Activated CD4-positive, alpha-beta memory T cell treated with anti-CD3 and anti-CD28 coated beads, Interleukin-2, amount 10 ng/mL, durations not matched to agents 7 days and 5 days (primary cell): ENCODE measurements at places on chromosomes 6 and 20. TPM values are rescaled to one million over a fixed set of nuclear protein-coding genes. Genes with fewer than 3 reads are reported as not detected.

SLC52A3 gene
- total RNA-seq: not detected

SIRPB2 gene
- total RNA-seq: not detected

RFX6 gene
- total RNA-seq: not detected

PACRG gene
- not detected for total RNA-seq

FAM50B gene
- 14.4 TPM for total RNA-seq

BMP6 gene
- not detected for total RNA-seq

NT5E gene
- 3.4 TPM for total RNA-seq

CDH22 gene
- total RNA-seq: not detected

TNFRSF6B gene
- total RNA-seq: not detected

DNA sequence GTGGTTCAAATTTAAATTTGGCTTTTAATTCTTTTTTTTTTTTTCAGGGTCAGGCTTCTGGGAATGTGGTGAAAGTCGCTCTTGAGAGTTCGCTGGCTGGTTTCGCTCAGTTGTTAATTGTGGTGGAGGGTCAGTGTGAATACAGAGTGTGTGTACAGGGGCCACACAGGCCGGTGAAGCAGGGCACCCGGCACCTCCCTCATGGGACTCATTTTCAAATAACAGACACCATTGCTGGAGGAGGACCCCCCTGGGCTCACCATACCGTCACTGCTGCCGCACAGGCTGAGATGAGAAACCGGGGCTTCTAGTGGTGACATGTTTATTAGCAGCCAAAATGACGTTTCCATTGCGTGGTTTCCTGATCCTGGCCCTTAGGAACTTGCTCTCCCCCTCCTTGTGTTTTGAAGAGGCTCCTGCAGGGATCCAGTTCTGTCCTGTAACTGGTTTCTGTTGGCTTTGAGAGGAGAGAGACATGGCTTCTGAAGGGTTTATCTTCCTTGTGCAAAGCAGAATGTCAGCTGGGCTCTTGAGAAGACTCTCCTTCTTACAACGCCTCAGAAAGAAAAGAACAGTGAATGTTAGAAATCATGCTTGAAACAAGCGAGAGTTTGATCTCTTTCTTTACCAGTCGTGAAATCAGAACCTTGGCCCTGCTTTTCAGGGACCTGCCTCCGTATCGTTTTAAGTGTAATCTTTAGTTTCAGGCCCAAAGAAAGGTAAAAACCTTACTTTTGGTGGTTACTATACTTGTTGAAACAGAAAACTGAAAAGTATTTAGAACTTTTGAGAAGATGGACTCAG lies 37.8 kb downstream of the DUSP22 start:
- DNase-seq: no peak

DNA sequence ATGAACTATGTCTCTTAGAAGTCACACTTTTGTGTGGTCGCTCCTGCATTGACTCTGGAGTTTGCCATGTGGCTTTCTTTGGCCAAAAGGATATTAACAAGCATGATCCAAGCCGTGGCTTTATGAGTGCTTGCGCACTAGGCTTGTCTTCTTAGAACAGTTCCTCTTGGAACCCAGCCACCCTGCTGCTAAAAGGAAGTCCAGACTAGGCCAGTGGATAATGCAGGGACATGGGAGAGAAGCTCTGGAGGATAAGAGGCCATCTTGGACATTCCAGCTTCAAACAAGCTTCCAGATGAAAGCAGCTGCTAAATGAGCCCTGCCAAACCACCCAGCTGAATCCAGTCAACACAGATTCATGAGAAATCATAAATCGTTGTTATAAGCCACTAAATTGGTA lies 346.4 kb downstream of the CDC5L start:
- DNase-seq: no peak

DNA sequence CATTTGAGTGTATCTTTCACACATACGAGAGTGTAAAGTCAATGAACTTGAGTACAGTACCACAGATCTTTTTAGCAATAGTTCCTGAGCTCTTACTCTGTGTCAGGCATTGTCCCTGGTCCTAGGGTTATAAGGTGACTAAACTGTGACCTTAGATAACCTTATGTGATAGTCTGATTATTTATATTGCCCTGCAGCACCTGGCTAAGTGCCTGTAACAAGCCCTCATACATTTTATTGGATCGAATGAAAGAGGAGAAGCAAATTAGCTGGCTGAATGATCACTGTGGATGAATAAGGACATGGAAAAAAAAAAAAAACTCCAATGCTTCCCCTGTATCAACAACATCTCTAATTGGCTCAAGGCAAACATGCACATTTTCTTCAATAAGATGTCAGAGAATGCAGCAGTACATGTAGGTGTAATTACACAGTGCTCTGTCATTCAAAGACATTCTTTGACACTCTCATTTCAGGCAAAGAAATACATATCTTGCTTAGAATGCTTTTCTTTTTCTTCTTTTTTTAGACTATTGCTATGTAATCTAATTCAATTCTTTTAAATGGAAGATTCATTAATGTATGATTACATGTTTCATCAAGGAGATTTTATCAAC lies 153.4 kb downstream of the PHACTR1 start:
- no peak for DNase-seq

DNA sequence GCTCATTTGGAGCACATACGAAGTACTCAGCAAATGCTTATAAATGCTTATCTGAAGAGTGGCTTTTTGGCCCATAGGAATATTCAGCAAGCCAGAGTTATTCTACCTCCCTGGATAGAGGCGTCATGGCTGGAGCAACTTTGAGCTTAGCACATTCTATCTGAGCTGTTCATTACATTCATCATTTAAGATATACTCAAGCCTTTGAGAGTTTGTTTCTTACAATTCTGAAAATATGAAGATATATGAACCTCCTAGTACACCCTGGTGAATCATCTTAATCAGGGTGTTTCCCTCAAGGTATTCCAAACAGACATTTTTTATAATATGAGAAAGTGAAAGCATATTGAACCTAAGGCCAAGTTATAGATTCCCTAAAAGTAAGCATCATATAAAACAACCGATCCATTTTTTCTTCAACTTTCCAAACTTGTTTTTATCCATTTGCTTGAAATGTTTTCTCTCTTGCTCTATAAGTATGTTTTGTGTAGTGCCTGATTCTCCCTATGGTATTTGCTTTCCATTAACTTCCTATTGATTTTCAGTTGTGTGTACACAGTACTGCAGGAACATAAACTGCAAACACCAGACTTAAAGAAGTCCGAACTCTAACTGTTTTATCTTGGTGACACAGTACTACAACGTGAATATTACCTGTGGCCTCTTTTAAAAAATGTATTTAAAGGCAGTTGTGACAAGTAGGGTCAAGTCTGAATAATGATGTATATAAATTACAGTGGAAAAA lies 139.7 kb upstream of the PTPRK start:
- no peak for DNase-seq

- DNase-seq: no peak
Observed at GRCh38 chr6:44666324-44666723, 278.8 kb downstream of the CDC5L start.

- peak; percentile 47 for DNase-seq
Observed at GRCh38 chr20:17895641-17896171, 72.9 kb downstream of the SNX5 start.

DNA sequence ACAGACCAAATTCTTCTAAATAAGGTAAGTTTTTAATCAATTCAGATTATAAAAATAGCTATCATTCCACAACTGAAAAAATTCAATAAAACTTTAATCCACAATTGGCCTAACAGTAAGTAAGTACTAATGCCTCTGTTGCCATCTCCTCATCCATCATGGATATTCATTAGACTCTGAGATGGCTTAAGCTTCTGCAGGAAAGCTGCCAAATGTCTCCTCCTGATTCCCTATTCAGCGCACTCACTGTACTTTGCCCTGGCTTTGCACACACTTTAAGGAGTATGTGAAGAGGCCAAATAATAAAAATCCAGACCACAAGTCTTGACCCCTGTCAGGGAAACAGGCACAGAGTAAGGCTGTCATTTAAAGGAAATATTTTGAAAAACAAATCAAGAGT lies 23.6 kb downstream of the PGM3 start:
- DNase-seq: no peak

DNA sequence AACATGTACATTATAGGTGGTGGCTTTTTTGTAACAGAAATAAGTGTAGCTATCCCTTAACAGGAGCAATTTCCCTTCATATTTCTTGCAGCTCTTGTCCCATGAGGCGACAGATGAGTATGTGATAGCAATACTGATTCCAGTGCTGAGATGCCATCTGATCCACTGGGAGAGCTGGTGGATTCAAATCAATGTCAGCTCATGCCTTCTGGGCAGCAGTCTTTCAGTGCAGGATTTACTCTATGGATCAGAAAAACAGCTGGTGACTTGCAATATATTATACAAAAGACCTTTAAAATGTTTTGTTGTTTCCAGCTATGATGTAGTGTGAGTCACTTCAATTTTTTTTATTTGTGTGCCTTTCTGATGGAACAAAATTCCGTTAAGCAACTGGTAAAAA lies 259.9 kb upstream of the SASH1 start:
- DNase-seq: no peak

DNA sequence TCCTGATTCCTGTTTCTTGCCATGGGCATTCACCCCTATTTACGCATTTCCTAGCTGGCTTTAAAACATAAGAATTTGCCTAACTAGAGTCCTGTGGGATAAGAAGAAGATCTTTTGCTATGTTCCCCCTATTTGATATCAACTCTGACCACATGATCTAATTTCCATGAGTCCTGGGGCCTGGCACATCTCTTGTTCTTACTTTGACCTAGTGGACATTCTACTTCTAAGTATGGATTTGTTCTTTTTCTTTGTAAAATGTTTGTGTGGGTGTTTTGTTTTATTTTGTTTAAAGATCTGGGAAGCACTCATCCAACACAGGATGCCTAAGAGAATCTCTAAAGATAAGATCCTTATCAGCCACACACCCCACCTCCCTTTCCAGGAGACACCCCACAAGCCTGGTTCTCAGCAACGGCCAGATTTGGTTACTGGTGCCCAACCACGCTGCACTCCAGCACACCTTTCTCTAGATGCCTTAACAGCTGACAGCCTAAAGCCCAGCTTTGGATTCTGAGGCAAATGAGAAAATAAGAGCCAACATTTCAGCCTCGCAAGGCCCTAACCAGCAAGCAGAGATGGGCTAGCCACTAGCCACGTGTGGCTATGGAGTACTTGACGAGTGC lies 74.7 kb downstream of the SLC23A2 start:
- DNase-seq: no peak

DNA sequence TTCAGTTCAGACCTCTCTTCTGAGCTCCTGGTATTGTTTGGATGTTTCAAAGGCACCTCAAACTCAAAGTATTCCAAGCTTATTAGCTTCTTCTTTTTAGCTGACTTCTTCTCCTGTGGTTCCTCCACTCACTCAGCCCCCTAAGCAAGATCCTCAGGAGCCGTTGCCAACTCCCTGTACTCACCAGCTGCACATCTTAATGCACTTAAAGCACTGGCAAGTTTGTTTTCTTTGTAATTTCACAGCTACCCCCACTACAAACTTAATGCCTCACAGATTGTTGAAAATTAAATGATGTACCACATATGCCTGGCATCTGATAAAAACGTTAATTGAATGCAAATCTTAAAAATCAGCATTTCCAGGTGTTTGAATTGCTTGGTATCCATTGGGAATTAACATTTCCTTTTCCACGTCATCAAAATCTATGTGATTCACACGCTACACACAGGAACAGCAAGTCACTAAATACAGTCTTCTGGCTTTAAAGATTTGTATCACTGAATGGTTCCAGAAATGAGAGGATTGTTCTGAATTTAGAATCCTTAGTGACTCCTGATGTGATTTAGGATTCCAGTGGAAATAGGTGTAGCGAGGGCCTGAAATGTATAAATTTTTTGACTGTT lies 24.5 kb downstream of the CALHM6 start:
- DNase-seq: no peak

- DNase-seq: no peak
Observed at GRCh38 chr6:64411226-64411625, 775.6 kb downstream of the PHF3 start.

DNA sequence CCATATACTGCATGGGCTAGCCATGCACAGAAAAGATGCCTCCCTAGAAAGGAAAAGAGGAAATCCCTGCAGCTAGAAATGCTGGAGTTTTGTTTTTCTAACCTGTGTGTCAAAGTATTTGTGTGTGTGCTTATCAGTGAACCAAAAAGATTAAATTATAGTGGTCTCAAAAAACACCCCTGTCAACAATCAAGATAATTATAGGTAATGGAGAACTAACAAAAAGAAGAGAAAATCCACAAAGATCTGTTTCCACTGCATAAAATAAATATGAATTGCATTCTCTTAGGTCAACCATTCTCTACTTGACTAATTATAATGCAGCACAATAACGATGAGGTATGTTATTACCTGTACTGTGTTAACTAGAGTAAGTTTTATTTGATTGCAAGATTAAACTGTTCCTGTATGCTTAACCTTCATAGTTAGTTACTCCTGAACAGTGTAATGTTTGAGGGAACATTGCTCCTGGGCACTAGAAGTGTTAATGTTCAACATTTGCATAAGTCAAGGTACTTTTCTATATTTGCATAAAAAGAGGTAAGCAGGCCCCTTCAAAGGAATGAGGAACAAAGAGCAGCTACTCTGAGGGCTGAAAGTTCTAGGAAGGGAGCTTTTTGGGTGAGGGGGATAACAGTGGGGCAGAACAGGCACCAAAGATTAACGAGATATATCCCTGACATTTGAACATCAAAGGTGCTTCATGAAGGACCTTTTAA lies 212.1 kb downstream of the BTBD9 start:
- no peak for DNase-seq

DNA sequence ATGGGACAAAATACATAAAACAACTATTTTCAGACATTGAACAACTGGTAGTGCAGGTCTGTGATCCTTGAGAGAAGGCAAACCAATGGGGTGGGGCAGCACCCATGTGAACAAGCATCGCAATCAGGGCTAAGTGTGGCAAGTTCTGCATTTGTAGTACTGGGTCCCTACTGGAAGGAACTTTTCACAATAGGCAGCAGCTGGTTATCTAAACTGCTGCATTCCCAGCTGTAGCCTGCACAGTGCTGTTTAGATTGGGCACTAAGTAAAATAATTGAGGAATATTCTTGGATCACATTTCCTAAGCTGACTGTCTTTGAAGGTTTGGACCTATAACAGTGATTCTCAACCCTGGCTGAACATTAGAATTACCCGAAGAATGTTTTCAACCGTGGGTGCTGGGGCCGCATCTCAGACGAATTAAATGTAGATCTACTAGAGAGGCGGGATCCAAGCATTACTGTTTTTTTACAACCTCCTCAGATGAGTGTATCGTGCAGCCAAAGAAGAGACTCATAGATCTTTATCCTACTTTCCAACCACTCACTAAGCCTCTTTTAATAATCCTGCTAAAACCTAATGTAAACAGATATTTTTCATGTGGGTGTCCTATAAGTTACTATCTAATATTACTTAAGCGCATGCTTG lies 12.4 kb upstream of the MAP3K4 start:
- DNase-seq: no peak

DNA sequence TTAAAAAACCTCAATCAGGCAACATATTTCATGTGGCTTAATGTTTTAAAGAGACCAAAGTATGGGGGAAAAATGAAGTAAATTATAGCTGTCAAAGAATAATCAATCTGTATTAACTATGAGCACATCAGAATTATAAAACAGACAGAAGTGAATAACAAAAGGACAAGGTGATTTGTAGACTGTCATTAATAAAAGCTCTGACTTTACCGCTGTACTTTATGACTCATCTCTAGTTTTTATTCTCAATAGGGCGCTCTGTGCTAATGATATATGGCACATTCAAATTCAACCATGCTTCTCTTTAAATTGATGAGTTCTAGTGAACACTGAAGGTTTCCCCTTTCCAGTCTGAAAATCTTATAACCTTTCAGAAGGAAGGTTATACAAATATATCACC lies 72.0 kb downstream of the PREP start:
- no peak for DNase-seq

GRCh38 chr20:37219751-37220668 lies 40.7 kb upstream of the MROH8 start:
- no peak for DNase-seq

GRCh38 chr6:80338201-80338836 lies 231.8 kb downstream of the BCKDHB start:
- DNase-seq: peak; percentile 57
